ENCODE measurements at places on chromosomes 7 and 10. TPM values are rescaled to one million over a fixed set of nuclear protein-coding genes. Genes with fewer than 3 reads are reported as not detected.

Gene FANK1
- total RNA-seq: 7.8 TPM

Gene CAV1
- 4.4 TPM for total RNA-seq

Gene FAM53B
- 16.5 TPM for total RNA-seq

- no peaks in the 10 kb centered on the region for H3K36me3 ChIP-seq
- no peak for DNase-seq
- no peaks in the 10 kb centered on the region for H3K27me3 ChIP-seq
- no peaks in the 10 kb centered on the region for H3K4me1 ChIP-seq
Measured at GRCh38 chr7:11206177-11206899, 232.7 kb downstream of the PHF14 start.

DNA sequence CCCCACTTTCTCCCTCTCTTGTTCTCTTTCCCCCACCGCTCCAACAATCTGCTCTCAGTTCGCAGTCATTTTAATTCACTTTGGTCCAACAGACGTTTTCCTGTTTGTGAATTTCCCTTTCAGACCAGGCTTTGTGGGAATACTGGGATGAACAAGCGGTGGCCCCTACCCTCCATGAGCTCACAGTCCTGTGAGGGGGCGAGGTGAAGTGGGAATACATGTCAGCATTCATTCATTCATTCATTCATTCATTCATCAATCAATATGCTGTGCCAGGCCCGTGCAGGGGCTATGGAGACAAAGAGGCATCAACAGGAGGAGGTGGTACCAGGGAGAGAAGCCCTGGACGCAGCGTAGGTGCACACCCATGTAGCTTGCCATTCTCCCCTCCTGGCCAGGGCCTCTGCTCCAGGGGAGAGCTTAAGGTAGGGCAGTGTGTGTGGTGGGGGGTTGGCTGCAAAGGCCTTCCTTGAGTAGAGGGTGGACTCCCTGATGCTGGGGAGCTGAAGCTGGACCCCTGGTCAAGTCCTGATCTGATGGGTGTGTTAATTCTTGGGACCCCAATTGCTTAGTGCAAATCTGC lies 16.1 kb downstream of the PRF1 start:
- H3K27ac ChIP-seq: no peak overlapping the region
- H3K4me1 ChIP-seq: no peaks in the 10 kb centered on the region
- no peaks in the 10 kb centered on the region for H3K27me3 ChIP-seq
- no peaks in the 10 kb centered on the region for H3K36me3 ChIP-seq
- peak; percentile 36 for DNase-seq

DNA sequence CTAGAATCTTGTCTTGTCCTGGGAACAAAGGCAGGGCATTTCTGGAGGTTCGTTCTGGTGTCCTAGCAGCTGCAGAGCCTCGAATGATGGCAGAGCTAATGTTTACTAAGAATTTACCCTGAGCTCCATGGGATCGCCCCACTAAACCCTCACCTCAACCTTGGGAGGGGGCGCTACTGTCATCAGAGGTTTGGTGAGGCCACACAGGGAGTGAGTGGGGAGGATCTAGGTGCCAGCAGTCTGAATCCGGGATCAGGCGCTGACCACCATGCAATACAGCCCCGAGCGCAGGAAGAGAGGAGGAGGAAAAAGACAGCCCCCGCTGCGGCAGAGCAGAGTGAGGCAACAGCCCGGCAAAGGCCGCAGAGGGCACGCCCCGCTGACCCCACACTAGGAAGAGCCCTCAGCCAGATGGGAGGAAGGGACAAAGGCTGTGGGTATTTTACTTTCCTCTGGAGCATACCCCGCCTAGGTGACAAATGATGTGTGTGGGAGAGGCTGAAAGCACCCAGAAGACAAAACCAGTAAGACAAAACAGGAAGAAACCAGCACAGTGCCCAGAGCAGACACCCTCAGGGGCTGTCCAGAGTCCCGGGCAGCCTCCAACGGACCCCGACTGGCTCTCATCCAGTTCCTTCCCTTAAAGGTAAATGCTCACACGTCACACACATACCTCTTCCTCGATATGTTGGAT lies 103.5 kb downstream of the FAM53B start:
- DNase-seq: no peak
- no peak overlapping the region for H3K4me3 ChIP-seq
- H3K36me3 ChIP-seq: no peaks in the 10 kb centered on the region
- no peaks in the 10 kb centered on the region for H3K27me3 ChIP-seq
- peaks cover 4% of the 10 kb centered on the region for H3K4me1 ChIP-seq
- H3K27ac ChIP-seq: peak overlapping the region; percentile 44

- no peak for DNase-seq
- no peaks in the 10 kb centered on the region for H3K27me3 ChIP-seq
- H3K4me1 ChIP-seq: no peaks in the 10 kb centered on the region
Measured at GRCh38 chr10:58648131-58648530, 135.5 kb downstream of the BICC1 start.

- no peak overlapping the region for H3K4me3 ChIP-seq
- H3K4me1 ChIP-seq: peaks cover 15% of the 10 kb centered on the region
- H3K27me3 ChIP-seq: no peaks in the 10 kb centered on the region
- no peak for DNase-seq
Measured at GRCh38 chr7:50815138-50815537, 32.4 kb upstream of the GRB10 start.

GRCh38 chr7:126501617-126502016 lies 751.1 kb downstream of the GRM8 start:
- H3K4me1 ChIP-seq: peaks cover 11% of the 10 kb centered on the region
- H3K27ac ChIP-seq: no peak overlapping the region
- H3K4me3 ChIP-seq: no peak overlapping the region
- H3K36me3 ChIP-seq: no peaks in the 10 kb centered on the region
- no peaks in the 10 kb centered on the region for H3K27me3 ChIP-seq
- no peak for DNase-seq

- DNase-seq: peak; percentile 60
- no peaks in the 10 kb centered on the region for H3K36me3 ChIP-seq
- H3K4me1 ChIP-seq: no peaks in the 10 kb centered on the region
Measured at GRCh38 chr7:103857435-103857834, 132.0 kb downstream of the RELN start.

DNA sequence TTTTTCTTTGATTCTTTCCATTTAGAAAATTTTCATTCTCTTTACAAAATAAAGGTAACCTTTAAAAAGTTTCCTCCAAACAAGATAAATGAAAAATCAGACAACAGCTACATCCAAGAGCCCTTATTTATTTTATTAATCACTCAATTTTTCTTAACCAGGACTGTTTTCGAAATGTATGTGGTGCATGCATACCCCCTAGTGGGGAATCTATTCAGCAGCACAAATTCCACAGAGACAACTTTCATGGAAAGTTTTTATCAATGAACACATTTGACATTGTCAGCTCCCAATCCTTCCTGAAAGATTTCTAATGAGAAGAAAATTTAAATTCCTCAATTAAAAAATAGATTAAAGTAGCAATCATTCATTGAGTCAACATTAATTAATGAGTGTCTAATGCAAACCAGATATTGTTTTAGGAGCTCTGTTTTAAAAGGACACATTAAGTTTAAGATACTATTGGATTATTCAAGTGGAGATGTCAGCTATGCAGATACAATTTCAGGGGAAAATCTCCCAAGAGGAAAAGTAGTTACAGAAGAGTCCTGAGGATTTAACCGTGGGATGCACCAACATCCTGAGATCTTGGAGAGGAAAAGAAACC lies 5.2 kb upstream of the HTR7 start:
- DNase-seq: no peak
- H3K4me1 ChIP-seq: no peaks in the 10 kb centered on the region
- H3K4me3 ChIP-seq: no peak overlapping the region
- no peaks in the 10 kb centered on the region for H3K36me3 ChIP-seq

DNA sequence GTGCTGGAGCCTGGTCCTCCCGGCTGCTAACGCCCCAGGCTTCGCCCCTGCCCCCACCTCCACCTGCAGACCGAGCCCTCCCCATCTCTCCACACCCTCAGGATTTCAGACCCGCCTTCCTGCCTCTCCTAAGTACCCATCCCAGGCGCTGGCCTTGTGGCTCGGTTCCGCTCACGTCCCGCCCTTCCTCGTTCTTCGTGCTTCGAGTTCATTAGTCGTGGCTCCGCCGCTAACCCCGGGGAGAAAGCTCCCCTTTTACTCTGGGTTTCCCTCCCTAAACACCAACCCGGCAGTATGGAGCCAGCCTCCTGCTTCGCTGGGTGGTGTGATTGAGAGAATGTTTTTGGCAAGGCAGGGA lies 11.2 kb downstream of the EMX2 start:
- peaks cover 99% of the 10 kb centered on the region for H3K27me3 ChIP-seq
- no peaks in the 10 kb centered on the region for H3K4me1 ChIP-seq
- no peak overlapping the region for H3K4me3 ChIP-seq
- no peak overlapping the region for H3K27ac ChIP-seq

DNA sequence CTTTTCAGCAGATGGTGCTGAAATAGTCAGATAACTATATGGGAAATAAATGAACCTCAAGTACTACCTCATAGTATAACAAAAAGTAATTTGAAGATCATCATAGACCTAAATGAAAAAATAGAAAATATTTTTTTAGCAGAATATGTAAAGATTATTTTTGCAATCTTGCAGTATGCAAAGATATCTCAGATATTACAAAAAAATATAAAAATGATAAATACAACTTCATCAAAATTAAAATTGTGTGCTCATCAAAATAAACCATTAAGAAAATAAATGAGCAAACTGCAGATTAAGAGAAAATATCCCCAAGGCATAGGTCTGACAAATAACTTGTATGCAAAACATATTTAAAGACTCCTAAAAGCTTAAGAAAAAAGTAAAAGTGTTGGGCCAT lies 83.4 kb upstream of the KCND2 start:
- DNase-seq: no peak
- H3K4me1 ChIP-seq: no peaks in the 10 kb centered on the region
- H3K36me3 ChIP-seq: no peaks in the 10 kb centered on the region
- H3K4me3 ChIP-seq: no peak overlapping the region
- H3K27ac ChIP-seq: no peak overlapping the region

- no peaks in the 10 kb centered on the region for H3K36me3 ChIP-seq
- peaks cover 50% of the 10 kb centered on the region for H3K27me3 ChIP-seq
- H3K4me1 ChIP-seq: no peaks in the 10 kb centered on the region
- H3K27ac ChIP-seq: no peak overlapping the region
- no peak overlapping the region for H3K4me3 ChIP-seq
Measured at GRCh38 chr10:1739751-1740150, 2.4 kb upstream of the ADARB2 start.

DNA sequence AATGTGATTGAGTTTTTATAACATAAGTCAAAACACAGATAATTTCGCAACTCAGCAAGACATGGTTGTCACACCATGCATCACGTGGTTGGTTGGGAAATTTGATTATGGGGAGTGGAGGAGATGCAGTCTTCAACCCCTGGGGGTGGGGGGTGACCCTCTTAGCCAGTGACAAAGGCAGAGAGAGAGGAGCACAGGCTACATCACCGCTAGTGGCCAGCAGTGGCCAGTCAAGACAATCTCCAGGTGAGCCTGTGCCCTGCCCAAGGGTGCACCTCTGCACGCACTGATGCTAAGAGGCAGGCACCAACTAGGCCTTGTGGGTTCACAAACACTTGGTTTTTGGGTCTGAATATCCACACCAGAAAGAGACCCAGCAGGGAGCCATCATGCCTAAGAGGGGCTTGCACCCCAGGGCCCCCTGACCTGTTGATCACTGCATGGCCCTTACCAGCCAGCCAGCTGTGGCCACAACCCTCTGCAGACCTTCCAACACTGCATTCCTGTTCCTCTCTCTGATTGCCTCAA lies 244.4 kb downstream of the FANK1 start:
- no peaks in the 10 kb centered on the region for H3K27me3 ChIP-seq
- H3K27ac ChIP-seq: no peak overlapping the region
- no peaks in the 10 kb centered on the region for H3K4me1 ChIP-seq
- no peak for DNase-seq
- H3K4me3 ChIP-seq: no peak overlapping the region

- H3K27ac ChIP-seq: no peak overlapping the region
- no peaks in the 10 kb centered on the region for H3K36me3 ChIP-seq
- H3K4me1 ChIP-seq: no peaks in the 10 kb centered on the region
- no peaks in the 10 kb centered on the region for H3K27me3 ChIP-seq
- no peak overlapping the region for H3K4me3 ChIP-seq
Measured at GRCh38 chr10:97107551-97107950, 78.2 kb downstream of the SLIT1 start.

DNA sequence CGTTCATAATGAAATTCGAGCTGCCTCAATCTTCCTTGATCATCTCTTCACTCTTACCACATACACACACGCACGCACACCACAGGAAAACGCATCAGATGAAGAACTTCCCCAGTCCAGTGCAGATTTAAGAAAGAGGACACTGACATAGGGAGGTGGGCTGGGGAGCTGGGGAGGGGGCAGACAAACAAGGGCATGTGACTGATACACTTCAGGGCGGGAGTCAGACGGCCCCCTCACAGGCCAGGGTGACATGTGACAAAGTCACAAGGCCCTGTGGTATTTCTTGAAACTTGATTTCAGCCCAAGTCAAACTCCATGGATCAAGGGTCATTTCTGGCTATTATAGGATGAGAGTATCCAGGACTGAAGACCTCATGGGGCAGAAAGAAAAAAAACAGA lies 82.6 kb downstream of the KCNMA1 start:
- no peaks in the 10 kb centered on the region for H3K36me3 ChIP-seq
- no peak overlapping the region for H3K4me3 ChIP-seq
- no peak overlapping the region for H3K27ac ChIP-seq
- no peaks in the 10 kb centered on the region for H3K27me3 ChIP-seq
- no peak for DNase-seq
- H3K4me1 ChIP-seq: no peaks in the 10 kb centered on the region

All from endodermal cell (in vitro differentiated cells).